ENCODE measurements at places on chromosomes 13 and 19. TPM values are rescaled to one million over a fixed set of nuclear protein-coding genes. Genes with fewer than 3 reads are reported as not detected.
A peak's percentile ranks its signal among the peaks of the same experiment; 100 is the strongest.

DNA sequence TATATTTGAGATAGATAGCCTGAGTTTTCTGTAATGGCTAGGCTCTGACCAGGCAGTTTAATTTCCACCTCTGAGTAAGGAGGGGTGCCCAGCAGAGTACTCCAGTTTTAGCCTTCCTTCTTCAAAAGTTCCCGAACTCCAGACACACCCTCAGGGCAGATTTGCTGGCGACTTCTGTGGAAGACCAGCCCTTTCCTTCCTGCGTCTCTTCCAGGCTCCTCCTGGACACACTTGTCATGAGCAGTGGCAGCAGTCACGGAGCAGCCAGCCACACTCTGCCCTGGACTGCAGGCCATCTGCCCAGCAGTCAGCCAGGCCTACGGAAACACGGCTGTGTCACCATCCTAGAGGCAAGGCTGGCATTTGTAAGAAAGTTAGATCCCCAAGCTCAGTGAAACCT, 6.6 kb upstream of the FLT1 start:
- no peaks in the 10 kb centered on the region for H3K36me3 ChIP-seq
- no peaks in the 10 kb centered on the region for H3K4me1 ChIP-seq
- no peak for DNase-seq

DNA sequence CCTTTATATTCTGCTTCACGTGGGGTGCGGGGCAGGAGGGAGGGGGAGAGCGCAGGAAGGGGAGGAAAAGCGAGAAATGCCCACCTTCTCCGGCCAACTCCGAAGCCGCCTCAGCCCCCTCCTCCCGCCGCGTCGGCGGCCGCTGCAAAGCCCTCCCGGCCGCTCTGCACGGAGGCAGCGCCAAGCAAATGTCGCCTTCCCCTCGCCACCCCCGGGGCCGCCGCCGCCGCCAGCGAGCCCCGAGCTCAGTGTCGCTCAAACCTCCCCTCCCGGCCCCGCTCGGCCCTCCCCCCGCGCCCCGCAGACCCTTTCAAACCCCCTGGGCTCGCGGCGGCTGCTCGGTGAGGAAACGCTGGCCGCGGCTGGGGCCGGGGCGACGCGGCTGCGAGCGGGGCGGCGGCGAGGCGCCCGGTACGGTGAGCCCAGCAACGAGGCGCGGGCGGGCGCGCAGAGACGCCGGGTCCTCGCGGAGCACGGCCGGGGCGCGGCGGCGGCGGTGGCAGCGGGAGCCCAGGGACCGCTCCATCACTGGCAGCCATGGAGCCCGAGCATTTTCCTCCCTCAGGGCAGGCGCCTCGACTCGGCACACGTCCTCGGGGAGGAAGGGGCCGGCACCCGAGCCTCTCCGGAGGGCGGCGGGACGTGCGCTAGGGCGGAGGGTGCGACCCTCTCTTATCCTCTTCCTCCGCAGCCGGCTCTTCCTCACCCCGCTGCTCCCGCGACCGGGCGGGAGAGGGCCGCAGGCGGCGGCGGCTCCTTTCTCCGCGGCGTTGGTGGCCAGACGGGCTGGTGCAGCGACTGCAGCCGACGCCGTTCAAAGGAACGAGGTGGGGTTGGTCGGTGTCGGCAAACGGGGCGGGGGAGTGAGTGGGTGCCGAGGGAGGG, 463 bp upstream of the TSC22D1 start:
- no peaks in the 10 kb centered on the region for H3K27me3 ChIP-seq
- H3K4me3 ChIP-seq: peak overlapping the region; percentile 88
- DNase-seq: no peak
- peaks cover 12% of the 10 kb centered on the region for H3K4me1 ChIP-seq
- peaks cover 10% of the 10 kb centered on the region for H3K36me3 ChIP-seq

DKKL1 gene
- 0.26 TPM for total RNA-seq

GRCh38 chr13:42804244-42804874, 23.0 kb downstream of the FAM216B start:
- DNase-seq: no peak
- no peak overlapping the region for H3K4me3 ChIP-seq
- no peaks in the 10 kb centered on the region for H3K4me1 ChIP-seq
- H3K27ac ChIP-seq: no peak overlapping the region
- no peaks in the 10 kb centered on the region for H3K27me3 ChIP-seq

- no peak overlapping the region for H3K27ac ChIP-seq
- H3K4me1 ChIP-seq: no peaks in the 10 kb centered on the region
- DNase-seq: no peak
- no peaks in the 10 kb centered on the region for H3K27me3 ChIP-seq
- no peaks in the 10 kb centered on the region for H3K36me3 ChIP-seq
Measured at GRCh38 chr13:56166864-56167263, 973.9 kb upstream of the PRR20A start.

ARL11 gene
- total RNA-seq: not detected

LGALS7 gene
- total RNA-seq: not detected

Measured in fibroblast of lung (primary cell).